Upper lobe of right lung (tissue), 1 donor: ENCODE measurements at places on chromosomes 6 and 20.

DNA sequence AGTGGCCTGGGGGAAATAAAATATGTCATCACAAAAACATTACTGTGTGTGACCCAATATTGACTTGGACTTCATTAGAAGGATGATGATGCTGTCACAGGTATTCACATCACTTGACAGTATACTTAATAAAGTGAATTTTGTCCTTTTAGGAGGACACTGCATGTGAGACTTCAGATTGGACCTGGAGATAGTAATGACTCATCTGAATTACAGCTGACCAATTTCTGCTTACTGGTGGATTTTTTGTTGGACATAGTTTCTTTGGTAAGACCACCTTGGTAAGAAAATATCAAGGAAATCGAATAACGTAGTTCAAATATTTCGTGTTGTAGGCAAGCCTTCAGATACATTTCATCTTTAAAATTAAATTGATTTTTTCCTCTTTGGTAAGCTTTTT, 57.1 kb downstream of the DOP1A start:
- no peak overlapping the region for H3K27ac ChIP-seq
- H3K4me3 ChIP-seq, result no peak overlapping the region
- H3K27me3 ChIP-seq, result no peaks in the 10 kb centered on the region
- H3K36me3 ChIP-seq, result peaks cover 88% of the 10 kb centered on the region
- no peaks in the 10 kb centered on the region for H3K4me1 ChIP-seq

DNA sequence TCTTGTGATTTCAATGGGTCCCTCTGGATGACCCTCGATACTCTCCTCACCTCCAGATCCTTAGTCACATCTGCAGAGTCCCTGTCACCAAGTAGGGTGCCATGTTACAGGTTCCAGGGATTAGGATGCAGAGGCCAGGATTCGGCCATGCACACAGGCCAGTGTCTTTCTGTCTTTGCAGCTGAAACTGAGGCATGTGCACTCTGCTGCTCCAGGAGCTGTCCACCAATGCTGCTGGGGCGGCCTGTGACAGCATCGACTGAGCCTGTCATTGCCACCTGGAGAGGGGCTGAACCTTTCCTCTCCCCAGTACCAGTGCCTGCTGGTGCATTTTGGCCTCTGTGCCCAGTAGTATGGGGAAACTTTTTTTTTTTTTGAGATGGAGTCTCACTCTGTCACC, 4.4 kb upstream of the RBM38 start:
- H3K36me3 ChIP-seq, result no peaks in the 10 kb centered on the region
- no peaks in the 10 kb centered on the region for H3K27me3 ChIP-seq
- H3K4me3 ChIP-seq, result no peak overlapping the region

- no peaks in the 10 kb centered on the region for H3K27me3 ChIP-seq
- DNase-seq, result no peak
- peaks cover 10% of the 10 kb centered on the region for H3K36me3 ChIP-seq
- no peak overlapping the region for H3K27ac ChIP-seq
- peak overlapping the region; percentile 86 for H3K4me3 ChIP-seq
- H3K4me1 ChIP-seq, result peaks cover 25% of the 10 kb centered on the region
Measured at GRCh38 chr6:87590990-87591389, 1.1 kb downstream of the ORC3 start.

GRCh38 chr20:8428988-8429387, 296.9 kb downstream of the PLCB1 start:
- H3K27ac ChIP-seq, result no peak overlapping the region
- no peaks in the 10 kb centered on the region for H3K27me3 ChIP-seq
- no peak overlapping the region for H3K4me3 ChIP-seq
- peaks cover 15% of the 10 kb centered on the region for H3K4me1 ChIP-seq
- H3K36me3 ChIP-seq, result no peaks in the 10 kb centered on the region

DNA sequence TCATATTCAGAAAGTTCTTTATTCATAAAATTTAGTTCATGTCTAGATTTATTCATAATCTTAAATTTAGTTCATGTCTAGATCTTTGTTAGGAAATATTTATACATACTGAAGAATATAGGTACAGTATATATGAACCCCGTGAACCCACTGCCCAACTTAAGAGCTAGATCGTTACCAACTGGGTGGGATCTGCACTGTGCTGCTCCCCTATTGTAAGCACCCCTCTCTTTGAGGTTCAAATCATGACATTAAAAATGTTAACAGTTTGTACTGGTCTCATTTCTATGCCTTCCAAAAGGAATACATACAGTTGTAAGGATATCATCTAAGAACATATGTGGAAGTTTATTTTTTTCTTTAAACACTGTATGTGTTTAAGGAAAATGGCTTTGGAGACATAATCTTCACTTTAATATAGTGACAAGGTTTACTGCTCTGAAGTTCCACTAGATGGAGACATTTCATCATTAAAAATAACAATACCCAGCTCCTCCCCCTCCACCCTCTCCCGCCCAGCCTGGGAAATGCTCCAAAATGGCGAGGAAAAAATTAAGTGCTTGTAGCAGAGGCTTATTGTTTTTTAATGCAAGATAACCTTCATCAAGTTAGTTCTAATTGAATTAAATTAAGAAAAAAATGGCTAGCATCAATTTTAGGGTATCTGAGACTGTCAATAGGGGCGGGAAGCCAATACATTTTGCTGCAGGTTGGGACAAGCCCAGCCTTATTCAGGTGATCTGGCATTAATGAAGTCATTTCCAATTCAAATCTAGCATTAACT, 104.1 kb upstream of the TRAF3IP2 start:
- H3K27ac ChIP-seq, result no peak overlapping the region
- no peaks in the 10 kb centered on the region for H3K27me3 ChIP-seq
- no peak overlapping the region for H3K4me3 ChIP-seq
- H3K36me3 ChIP-seq, result peaks cover 13% of the 10 kb centered on the region
- peaks cover 23% of the 10 kb centered on the region for H3K4me1 ChIP-seq

DNA sequence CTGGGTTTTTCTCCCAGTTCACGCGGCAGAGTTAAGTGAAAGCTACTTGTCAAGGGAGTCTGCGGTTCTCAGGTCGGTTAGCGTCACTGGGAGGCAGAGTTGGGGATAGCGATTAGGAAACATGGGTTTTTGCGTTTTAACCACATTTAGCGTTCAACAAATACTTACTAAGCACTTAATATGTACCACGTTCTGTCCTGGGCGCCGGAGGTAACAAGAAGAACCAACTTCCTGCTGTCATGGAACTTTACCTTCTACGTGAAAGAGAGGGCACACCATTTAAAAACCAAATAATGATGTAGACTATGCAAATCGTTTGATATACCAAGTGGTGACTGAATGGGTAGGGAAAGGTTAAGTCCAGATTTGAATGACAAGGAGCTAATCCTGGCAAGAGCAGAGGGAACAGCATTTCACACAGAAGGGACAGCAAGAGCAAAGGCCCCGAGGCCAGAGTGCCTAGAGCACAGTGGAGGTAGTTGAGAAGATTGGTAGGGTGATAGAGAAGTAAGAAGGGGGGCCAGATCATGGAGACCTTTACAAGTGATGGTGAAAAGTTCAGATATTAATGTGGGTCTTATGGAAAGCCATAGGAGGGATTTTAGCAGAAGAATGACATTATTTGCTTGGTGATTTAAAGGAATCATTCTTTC, 744 bp downstream of the RIOK1 start:
- peaks cover 24% of the 10 kb centered on the region for H3K4me1 ChIP-seq
- no peak for DNase-seq
- peaks cover 20% of the 10 kb centered on the region for H3K36me3 ChIP-seq
- peak overlapping the region; percentile 90 for H3K27ac ChIP-seq
- peak overlapping the region; percentile 75 for H3K4me3 ChIP-seq
- no peaks in the 10 kb centered on the region for H3K27me3 ChIP-seq

DNA sequence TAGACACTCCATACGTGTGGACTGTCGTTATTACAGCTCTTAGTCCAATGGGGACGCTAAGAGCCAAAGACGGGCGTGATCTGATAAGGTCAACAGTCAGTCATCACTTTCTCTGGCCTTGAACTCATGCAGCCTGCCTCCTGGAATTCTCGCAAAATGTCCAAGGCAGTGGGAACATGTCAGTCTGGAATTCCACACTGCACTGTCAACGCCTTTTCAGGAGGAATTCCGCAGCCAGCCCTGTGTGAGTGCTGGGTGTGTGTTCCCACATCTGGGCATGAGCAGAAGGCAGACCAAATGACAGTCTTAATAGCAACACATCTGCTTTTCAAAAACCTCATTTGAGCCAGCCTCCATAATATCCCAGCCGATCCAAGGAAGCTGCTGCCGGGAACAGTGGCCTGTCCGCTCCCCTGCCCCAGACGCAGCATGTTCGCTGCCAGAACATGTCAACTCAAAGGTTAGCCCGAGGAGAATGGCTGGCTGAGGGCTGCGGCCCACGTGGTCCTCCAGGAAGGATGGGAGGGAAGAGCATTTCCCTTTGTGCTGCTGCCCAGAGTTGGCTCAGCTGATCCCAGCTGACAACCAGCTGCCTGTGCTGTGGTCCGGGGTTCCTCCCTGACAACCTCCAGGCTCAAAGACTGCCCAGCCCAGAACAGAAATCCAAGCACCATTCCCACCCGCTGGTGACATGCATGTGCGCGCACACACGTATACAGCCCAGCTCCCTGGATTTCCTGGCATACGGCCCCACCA, 103.1 kb downstream of the SULF2 start:
- H3K36me3 ChIP-seq, result no peaks in the 10 kb centered on the region
- H3K27me3 ChIP-seq, result no peaks in the 10 kb centered on the region
- peaks cover 7% of the 10 kb centered on the region for H3K4me1 ChIP-seq
- H3K4me3 ChIP-seq, result no peak overlapping the region
- DNase-seq, result peak; percentile 77

GRCh38 chr6:47405273-47405672, 72.3 kb upstream of the CD2AP start:
- H3K4me3 ChIP-seq, result no peak overlapping the region
- no peak overlapping the region for H3K27ac ChIP-seq
- no peaks in the 10 kb centered on the region for H3K27me3 ChIP-seq
- no peak for DNase-seq

GRCh38 chr6:108380876-108381275, 86.0 kb downstream of the AFG1L start:
- no peaks in the 10 kb centered on the region for H3K27me3 ChIP-seq
- H3K4me1 ChIP-seq, result no peaks in the 10 kb centered on the region
- H3K27ac ChIP-seq, result no peak overlapping the region

GRCh38 chr6:113805173-113805790, 51.9 kb upstream of the MARCKS start:
- no peak for DNase-seq
- no peaks in the 10 kb centered on the region for H3K36me3 ChIP-seq
- H3K27ac ChIP-seq, result no peak overlapping the region

GRCh38 chr6:36924131-36924530, 30.4 kb upstream of the PI16 start:
- no peak overlapping the region for H3K27ac ChIP-seq
- no peak overlapping the region for H3K4me3 ChIP-seq
- H3K27me3 ChIP-seq, result no peaks in the 10 kb centered on the region
- no peak for DNase-seq

DNA sequence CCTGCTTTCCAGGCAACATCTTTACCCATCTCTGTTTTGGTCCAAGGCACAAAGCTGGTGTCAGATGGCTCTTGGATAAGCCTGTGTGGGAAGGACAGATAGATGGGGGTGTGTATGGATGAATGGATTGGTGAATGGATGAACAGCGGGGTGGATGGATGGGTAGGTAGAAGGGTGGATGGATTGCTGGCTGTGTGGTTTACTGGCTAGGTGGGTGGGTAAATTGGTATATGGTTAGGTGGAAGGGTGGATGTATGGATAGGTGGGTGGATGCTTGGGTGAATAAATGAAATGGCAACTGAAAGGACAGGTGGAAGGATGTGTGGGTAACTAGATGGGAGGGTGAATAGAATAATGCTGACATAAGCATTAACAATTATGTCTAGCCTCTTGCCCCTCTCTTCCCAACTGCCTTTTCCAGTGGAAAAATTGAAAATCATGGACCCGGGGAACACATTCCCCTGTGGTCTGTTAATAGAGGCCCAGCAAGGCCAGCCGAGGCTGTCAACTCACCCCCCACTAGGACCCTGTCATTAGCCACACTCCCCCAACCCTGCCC, 43.8 kb upstream of the RSPO4 start:
- H3K36me3 ChIP-seq, result no peaks in the 10 kb centered on the region
- DNase-seq, result no peak
- H3K4me1 ChIP-seq, result no peaks in the 10 kb centered on the region
- no peaks in the 10 kb centered on the region for H3K27me3 ChIP-seq
- no peak overlapping the region for H3K27ac ChIP-seq

- H3K36me3 ChIP-seq, result no peaks in the 10 kb centered on the region
- no peaks in the 10 kb centered on the region for H3K4me1 ChIP-seq
- DNase-seq, result no peak
- H3K27me3 ChIP-seq, result no peaks in the 10 kb centered on the region
- H3K27ac ChIP-seq, result no peak overlapping the region
Measured at GRCh38 chr6:12000174-12000573, 11.9 kb upstream of the HIVEP1 start.

- peaks cover 7% of the 10 kb centered on the region for H3K4me1 ChIP-seq
- no peaks in the 10 kb centered on the region for H3K27me3 ChIP-seq
- no peak for DNase-seq
Measured at GRCh38 chr6:14333556-14334305, 216.2 kb downstream of the CD83 start.

GRCh38 chr6:145727817-145728388, 7.4 kb downstream of the EPM2A start:
- H3K27me3 ChIP-seq, result no peaks in the 10 kb centered on the region
- H3K27ac ChIP-seq, result no peak overlapping the region
- H3K4me3 ChIP-seq, result no peak overlapping the region

DNA sequence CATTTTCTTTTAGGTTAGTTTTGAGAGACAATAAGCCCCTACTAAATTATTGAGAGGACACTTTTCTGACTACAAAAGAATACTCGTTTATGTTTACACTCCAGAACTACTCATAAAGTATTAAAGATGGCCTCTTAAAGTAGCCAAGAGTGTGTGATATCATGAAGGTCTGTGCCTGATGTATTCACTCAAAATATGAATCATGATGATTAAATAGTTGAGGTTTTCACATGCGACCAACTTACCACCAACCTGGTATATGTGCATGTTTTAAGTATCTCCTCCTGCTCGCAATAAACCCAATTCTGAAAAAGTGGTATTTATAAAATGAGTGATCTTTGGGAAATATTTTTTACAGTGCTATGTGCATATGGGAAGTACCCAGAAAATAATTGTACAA, 43.9 kb downstream of the IL20RA start:
- no peak overlapping the region for H3K27ac ChIP-seq
- H3K4me1 ChIP-seq, result no peaks in the 10 kb centered on the region
- no peaks in the 10 kb centered on the region for H3K36me3 ChIP-seq
- no peak for DNase-seq
- H3K4me3 ChIP-seq, result no peak overlapping the region
- H3K27me3 ChIP-seq, result no peaks in the 10 kb centered on the region

DNA sequence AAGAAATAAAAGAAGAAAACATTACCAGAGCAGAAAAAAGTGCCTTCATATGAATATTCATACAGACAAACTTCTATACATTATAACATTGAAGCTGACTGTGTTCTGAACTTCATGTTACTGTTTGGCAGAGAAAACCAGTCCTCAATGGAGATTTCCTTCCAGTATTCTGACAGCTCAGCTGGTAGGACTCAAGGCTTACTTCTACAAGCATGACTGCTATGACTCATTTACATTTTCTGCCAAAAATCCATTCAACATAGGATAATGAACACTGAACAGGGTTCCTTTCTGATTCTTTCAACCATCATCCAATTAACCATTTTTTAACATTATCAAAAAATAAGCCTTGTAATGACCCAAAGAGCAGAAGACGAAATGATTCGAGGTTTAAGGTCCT, 25.4 kb downstream of the COL9A1 start:
- peaks cover 19% of the 10 kb centered on the region for H3K27me3 ChIP-seq
- DNase-seq, result no peak
- H3K27ac ChIP-seq, result no peak overlapping the region
- H3K36me3 ChIP-seq, result no peaks in the 10 kb centered on the region
- H3K4me1 ChIP-seq, result peaks cover 4% of the 10 kb centered on the region
- no peak overlapping the region for H3K4me3 ChIP-seq
